ENCODE measurements at places on chromosomes 6 and 20. TPM values are rescaled to one million over a fixed set of nuclear protein-coding genes. Genes with fewer than 3 reads are reported as not detected.

DNA sequence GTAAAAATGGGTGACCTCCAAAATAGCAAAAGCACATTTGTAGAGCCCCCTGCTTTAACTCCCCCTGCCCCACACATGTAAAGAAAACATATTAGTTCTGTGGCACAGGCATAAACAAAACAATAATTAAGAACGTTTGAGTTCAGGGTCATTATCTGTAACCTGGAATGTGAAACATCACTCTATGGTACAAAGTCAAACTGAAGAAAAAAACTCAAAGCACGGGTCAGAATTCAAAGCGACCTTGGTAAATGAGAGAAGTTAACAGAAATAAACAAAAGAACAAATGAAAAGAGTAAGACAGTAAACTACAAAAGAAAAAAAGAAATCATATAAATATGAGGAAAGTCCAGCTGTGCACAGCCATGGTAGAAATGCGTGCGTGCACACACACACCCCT is 67.5 kb downstream of the PKHD1 start:
- no peaks in the 10 kb centered on the region for H3K36me3 ChIP-seq
- DNase-seq: no peak
- H3K4me1 ChIP-seq: no peaks in the 10 kb centered on the region
- no peak overlapping the region for H3K27ac ChIP-seq
- no peaks in the 10 kb centered on the region for H3K27me3 ChIP-seq

- no peak overlapping the region for H3K4me3 ChIP-seq
- no peaks in the 10 kb centered on the region for H3K27me3 ChIP-seq
- no peak overlapping the region for H3K27ac ChIP-seq
- H3K4me1 ChIP-seq: no peaks in the 10 kb centered on the region
- no peak for DNase-seq
These were observed 36.6 kb upstream of the F13A1 start for GRCh38 chr6:6357032-6357431.

DNA sequence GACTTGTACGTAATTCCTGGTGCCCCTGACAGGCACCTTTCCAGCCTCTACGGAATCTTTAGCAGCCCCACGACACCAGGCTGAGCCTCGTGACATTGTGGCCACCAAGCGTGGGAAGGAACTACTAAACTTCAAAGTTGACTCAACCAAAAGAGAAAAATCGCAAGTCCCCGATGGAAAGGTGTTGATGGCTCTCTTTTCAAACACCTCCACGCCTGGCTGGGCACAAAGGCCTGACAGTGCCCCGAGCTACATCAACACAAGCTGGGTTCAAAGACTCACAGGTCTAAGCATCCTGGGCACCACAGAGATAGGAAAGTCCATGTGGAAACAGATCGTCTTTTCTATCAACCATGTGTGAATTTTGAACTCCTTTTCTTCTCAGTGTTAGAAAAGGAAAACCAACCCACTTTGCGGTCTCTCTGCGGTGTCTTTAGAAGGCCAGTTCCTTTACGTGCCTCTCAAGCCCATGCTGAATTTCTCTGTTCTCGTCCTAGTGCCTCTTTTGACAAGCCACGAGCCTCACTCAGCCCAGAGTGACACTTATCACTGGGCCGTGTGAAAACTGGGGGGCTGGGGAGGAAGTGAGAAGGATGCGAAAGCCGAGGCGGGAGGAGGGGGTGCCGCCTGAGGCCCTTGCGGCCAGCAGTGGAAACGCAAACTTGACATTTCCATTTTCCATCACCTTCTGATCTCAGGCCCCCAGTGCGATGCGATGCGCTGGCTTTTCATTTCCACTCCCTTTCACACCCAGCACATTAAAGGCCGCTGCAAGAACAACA is 59.4 kb downstream of the GFOD1 start:
- H3K4me1 ChIP-seq: peaks cover 72% of the 10 kb centered on the region
- H3K27me3 ChIP-seq: no peaks in the 10 kb centered on the region
- no peak for DNase-seq
- no peaks in the 10 kb centered on the region for H3K36me3 ChIP-seq
- H3K4me3 ChIP-seq: no peak overlapping the region

The CD83 gene
- total RNA-seq: 4.3 TPM
